Activated naive CD8-positive, alpha-beta T cell treated with anti-CD3 and anti-CD28 coated beads, Interleukin-2, amount 50 U/mL, for 24 hours (primary cell): ENCODE measurements at places on chromosomes 4 and X.

GRCh38 chr4:158530381-158530780, 8.7 kb downstream of the RXFP1 start:
- no peak for DNase-seq

- no peak for DNase-seq
Observed at GRCh38 chrX:124098089-124098488, 136.6 kb downstream of the STAG2 start.

GRCh38 chr4:107825072-107825824, 516 bp downstream of the SGMS2 start:
- no peak for DNase-seq

DNA sequence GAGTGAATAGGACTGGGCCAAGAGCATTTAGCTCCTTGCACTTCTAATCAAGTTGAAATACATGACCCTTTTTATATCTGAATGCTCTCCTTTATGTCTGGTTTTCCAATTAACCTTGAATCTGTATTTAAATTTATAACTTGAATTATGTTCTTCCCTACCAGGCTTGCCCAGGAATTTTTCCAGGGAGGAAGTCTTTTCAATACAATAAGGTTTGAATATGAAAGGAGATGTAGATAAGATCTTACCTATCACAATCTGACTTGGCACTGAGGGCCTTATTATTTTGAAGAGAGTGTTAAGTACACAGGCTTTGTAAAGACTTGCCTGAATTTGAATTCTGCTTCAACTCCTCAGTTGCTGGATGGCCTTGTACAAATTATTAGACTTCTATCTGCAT, 555.7 kb downstream of the PCDH7 start:
- no peak for DNase-seq

GRCh38 chr4:136369073-136369472, 1163.2 kb downstream of the PCDH18 start:
- no peak for DNase-seq

GRCh38 chr4:156195914-156196313, 242.2 kb upstream of the CTSO start:
- DNase-seq: no peak

DNA sequence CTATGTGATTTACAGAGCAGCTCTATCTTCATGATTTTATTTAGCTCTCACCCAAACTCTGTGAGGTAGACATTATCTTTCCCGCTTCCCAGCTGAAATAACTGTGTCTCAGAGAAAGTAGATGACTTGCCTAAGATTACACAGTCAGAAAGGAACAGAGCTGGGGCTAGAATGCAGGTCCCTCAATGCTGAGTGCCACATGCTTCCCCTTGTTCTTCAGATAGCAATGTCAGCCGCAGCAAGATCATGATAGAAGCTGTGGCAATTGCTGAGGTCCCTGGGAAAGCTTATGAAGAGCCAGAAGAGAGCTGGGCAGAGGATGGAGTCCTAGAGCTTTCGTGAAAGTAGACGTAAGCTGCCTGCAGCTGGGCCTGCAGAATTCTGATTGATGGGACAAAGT, 11.1 kb upstream of the GABRE start:
- no peak for DNase-seq

GRCh38 chrX:30904632-30905031, 15.6 kb upstream of the TAB3 start:
- DNase-seq: no peak

DNA sequence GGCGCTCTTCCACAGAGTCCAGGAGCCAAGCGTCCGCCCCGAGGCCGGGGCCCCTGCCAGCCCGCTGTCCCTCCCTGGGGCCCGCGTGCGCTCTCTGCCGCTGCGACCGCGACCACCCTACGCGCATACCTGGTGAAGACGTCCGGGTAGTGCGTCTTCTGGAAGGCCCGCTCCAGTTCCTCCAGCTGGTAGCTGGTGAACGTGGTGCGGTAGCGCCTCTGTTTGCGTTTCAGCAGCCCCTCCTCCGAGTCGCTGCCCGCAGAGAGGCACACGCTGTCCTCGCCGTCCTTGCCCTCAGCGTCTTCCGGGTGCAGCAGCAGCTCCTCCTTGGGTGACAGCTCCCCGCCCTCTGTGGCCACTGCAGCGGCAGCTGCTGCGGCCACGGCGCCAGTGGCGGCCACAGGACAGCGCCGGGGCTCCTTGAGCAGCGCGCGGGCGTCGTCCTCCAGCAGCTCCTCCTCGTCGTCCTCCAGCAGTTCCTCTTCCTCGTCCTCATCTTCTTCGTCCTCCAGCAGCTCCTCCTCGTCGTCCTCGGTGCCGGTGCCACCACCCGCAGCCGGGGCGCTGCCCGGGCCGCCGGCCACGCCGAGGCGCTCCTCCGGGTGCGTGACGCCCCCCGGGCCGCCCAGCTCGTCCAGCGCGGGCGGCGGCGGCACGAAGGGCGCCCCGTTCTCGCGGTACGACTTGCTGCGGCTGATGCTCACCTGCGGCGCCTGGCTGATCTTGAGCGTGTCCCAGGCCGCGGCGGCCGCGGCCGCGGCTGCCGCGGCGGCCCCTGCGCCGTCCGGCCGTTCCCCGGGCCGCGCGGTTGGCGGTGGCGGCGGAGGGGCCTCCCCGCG, 2.8 kb downstream of the ARX start:
- DNase-seq: no peak

DNA sequence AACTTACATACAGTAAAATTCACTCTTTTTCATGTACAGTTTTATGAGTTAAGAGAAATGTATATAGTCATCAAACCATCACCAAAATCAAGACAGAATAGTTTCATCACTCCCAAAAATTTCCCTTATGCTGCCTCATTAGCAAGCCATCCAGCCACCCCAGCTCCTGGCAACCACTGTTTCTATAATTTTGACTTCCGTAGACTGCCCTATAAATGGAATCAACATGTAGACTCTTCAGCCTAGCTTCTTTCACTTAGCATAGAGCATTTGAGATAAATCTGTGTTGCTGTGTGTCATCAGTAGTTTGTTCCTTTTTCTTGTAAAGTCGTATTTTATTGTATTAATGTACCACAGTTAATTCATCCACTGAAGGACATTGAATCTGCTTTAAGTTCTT, 23.2 kb downstream of the HDX start:
- DNase-seq: no peak

DNA sequence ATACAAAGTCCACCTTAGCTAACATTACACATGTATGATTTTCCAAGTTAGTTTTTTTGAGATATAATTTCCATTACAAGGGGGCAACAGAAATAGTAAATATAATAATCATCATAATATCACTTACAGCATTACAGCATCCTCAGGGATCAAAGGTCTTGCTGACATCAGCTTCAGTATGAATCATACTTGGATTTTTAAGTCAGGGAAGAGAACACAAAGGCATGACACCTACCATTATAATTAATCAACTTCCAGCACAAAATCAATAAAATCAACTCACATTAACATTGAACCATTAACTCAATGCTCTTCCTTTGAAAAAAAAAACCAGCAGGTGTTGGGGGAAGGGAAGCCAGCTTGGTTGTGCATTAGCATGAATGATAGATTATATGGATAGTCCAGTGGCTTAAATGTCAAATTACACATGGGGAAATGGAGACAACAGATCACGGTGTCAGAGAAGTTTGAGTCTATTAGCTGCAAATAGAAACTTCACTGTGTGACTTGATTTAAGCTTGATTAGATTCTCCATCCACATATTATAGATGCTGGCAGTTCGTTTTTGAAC, 66.9 kb upstream of the CAPN6 start:
- DNase-seq: no peak

DNA sequence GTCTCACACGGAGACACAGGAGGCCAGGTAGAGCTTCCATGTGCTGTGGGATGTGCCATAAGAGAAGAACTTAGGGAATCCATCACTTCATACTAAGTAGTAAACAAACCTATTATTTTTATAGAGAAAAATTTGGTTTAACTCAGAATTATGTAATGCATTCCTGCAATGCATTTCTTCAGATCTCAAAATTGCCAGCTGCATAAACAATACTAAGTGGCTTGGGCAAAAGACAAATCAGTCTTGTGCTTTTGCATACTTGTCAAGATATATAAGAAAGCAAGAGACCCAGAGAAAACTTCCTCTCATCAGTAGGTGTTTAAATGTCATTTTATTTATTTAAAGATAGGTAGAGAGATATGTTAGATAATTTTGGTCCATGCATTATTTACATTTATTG, 382.1 kb upstream of the CTSO start:
- DNase-seq: no peak

GRCh38 chr4:81845273-81845672, 373.6 kb upstream of the RASGEF1B start:
- no peak for DNase-seq

DNA sequence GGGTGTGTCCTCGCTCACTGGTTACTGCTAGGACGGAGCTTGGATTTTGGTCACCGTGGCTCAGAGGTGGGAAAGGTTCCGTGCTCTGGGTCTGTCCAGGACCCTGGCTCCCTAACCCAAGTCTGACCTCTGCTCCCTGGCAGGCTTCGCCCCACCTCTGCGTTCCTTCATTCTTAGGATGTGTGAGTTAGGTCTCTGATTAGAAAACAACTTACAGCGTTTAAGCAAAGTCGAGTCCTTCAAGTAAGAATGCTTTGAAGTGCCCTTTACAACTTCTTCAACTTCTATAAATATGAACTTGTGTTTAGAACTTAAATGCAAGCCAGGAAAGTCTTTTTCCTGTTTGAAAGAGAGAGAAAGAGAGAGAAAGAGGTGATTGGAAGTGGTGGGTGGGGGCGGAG, 891 bp downstream of the TLR2 start:
- DNase-seq: no peak

GRCh38 chr4:18012134-18012806, 9.3 kb downstream of the LCORL start:
- DNase-seq: no peak

GRCh38 chr4:48017108-48017571, 568 bp downstream of the NIPAL1 start:
- peak; percentile 73 for DNase-seq

- no peak for DNase-seq
Observed at GRCh38 chr4:121190389-121190788, 26.3 kb upstream of the TNIP3 start.

GRCh38 chrX:39133971-39134370, 332.7 kb downstream of the MID1IP1 start:
- DNase-seq: no peak

- DNase-seq: no peak
Observed at GRCh38 chrX:133992882-133993281, 7.5 kb upstream of the GPC3 start.

- DNase-seq: no peak
Observed at GRCh38 chr4:114494246-114494803, 104.3 kb upstream of the UGT8 start.

DNA sequence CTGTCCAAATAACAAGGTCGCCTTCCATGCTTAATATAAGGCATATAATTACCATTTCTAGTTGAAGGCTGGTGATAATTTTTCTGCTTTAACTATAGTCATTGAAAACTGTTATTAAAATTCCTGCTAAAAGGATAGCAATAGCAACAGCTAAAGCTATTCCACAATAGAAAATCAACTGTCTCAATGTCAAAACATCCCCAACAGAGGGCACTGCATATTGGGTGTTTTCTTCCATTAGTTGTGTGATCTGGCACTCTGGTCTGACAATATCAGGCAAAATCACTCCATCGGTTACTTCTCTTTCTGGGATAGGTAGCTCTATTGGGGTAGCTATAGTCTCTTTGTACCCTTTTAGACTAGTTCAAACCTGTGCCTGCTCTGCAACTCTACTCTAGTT, 53.5 kb downstream of the TMPRSS11F start:
- DNase-seq: no peak

GRCh38 chrX:149497626-149498025, 7.5 kb downstream of the IDS start:
- DNase-seq: no peak

DNA sequence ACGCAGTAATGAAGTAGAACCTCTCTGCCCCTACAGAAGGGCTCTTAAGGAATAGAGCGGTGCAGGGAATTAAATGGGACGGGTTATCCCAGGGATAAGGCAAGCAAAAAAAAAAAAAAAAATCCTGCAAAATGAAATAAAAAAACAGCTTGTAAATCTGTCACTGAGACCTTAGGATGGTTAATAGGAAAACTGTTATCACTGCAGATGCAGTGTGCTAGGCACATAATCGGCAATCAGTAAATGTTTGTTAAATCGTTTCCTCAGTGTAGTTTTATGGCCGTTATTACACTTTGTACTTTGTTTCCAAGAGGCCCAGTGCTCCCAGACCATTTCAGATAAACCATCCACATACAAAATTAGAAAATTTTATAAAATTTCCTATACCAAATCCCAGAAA, 1.0 kb downstream of the HNRNPH2 start:
- no peak for DNase-seq

DNA sequence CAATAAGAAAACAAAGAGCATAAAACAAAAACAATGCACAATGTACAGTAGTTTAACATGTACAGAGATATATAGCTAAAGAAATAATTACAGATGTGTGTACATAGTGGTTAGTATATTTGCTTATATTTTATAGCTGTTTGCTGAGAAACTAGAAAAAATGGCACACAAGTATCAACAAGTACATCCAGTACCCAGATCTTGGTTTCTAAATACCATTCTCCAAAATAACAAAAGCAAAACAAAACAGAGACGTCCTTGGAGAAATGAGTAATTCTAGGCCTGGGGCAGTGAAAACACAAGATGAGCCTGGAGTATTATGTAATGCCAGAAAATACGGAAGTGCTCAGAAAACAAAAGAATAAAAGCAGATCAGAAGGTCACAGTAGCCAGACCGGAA, 189.6 kb downstream of the TMEM47 start:
- DNase-seq: no peak

DNA sequence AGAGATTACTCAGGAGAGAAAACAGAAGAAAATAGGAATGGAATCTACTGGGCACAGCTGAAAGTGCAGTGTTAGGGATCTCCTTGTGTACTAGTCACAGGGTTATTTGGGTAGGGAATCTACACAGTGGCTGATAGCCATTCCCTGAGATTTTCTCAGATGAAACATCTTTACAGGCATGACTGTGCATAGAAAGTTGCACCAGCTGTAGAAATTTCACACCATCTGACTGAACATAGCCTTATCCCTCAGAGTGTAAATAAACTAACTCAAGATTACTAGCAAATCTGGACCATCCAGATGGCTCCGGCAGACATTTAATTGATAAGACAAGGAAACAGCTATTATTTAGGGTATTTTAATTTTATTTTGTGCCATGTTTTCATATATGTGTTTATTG, 2053.5 kb upstream of the TENM3 start:
- no peak for DNase-seq

GRCh38 chrX:20263474-20263873, 3.2 kb downstream of the RPS6KA3 start:
- no peak for DNase-seq

GRCh38 chrX:107355533-107355932, 93.9 kb upstream of the FRMPD3 start:
- no peak for DNase-seq

DNA sequence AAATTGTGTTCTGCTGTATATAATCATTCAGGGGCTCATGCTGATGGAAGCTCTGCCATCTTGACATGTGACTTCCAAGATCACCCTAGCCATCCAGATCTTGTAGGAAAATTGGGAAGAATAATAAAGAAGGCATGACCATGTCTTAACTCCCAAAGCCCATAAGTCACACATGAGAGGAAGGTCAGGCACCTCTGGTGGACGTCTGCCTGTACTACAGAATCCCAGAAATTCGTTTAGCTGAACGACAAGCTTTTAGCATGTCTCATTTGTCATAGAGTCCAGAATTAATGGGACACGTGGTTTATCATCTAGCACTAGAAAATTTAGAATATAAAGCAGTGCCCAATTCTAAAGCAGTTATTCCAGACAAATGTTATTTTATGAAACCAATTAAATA, 212.7 kb downstream of the CENPC start:
- no peak for DNase-seq
